ENCODE measurements at places on chromosomes 1 and 21. TPM values are rescaled to one million over a fixed set of nuclear protein-coding genes. Genes with fewer than 3 reads are reported as not detected.

CTSS gene
- 16.0 TPM for total RNA-seq

MAN1C1 gene
- total RNA-seq = 7.3 TPM

- peaks cover 51% of the 10 kb centered on the region for H3K4me1 ChIP-seq
- no peaks in the 10 kb centered on the region for H3K27me3 ChIP-seq
- H3K36me3 ChIP-seq = no peaks in the 10 kb centered on the region
- DNase-seq = no peak
- peak overlapping the region; percentile 21 for H3K4me3 ChIP-seq
Measured at GRCh38 chr1:1894354-1895059, 3.6 kb upstream of the GNB1 start.

DNA sequence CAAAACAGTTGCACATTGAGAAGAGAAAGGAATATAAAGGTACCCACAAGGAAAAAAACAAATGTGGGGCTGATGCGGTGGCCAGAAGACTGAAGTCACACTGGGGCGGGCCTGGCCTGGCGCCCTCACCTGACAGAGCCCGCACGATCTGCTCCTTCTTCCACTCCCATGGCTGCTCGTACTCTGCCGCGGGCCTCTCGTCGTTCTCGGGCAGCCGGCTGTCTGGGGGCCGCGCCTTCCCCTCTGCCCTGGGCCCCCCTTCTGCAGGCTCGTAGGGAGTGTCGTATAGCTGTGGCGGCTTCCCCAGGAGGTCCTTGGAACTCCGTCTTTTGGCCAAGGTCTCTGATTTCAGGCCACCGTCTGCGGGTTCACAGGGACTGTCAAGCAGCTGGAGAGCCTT lies 13.1 kb upstream of the TDRD10 start:
- H3K27me3 ChIP-seq = peaks cover 5% of the 10 kb centered on the region
- peaks cover 14% of the 10 kb centered on the region for H3K36me3 ChIP-seq
- peaks cover 25% of the 10 kb centered on the region for H3K4me1 ChIP-seq
- no peak for DNase-seq
- H3K4me3 ChIP-seq = no peak overlapping the region

PLEKHN1 gene
- 69.0 TPM for total RNA-seq

AGTRAP gene
- total RNA-seq = 34.7 TPM

- peak overlapping the region; percentile 44 for H3K4me3 ChIP-seq
- no peak for DNase-seq
- H3K27me3 ChIP-seq = no peaks in the 10 kb centered on the region
- peaks cover 33% of the 10 kb centered on the region for H3K4me1 ChIP-seq
- no peaks in the 10 kb centered on the region for H3K36me3 ChIP-seq
- H3K27ac ChIP-seq = peak overlapping the region; percentile 81
Measured at GRCh38 chr1:209430107-209430506, 153.4 kb upstream of the CAMK1G start.

REN gene
- total RNA-seq = not detected

DNA sequence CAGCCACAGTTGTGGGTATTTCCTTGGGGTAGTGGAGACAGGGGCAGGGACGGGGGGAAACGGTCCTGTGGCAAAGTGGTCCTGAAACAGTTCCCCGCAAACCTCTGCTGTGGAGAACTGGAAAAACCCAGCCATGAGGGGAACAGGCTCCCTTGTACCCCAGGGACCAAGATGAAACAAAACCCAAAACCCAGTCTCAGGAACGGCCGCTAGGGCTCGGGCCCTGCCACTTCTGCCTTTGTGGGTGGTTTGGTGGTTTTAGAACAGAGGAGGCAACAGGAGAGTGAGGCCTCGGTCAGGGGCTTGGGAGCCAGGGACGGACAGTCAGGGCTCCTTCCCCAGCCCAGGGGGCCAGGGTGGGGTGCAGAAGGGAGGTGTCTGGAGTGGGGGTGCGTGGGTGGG lies 24.8 kb upstream of the EDN2 start:
- no peak for DNase-seq
- peaks cover 12% of the 10 kb centered on the region for H3K36me3 ChIP-seq
- H3K4me1 ChIP-seq = peaks cover 7% of the 10 kb centered on the region
- no peaks in the 10 kb centered on the region for H3K27me3 ChIP-seq
- no peak overlapping the region for H3K4me3 ChIP-seq

DNA sequence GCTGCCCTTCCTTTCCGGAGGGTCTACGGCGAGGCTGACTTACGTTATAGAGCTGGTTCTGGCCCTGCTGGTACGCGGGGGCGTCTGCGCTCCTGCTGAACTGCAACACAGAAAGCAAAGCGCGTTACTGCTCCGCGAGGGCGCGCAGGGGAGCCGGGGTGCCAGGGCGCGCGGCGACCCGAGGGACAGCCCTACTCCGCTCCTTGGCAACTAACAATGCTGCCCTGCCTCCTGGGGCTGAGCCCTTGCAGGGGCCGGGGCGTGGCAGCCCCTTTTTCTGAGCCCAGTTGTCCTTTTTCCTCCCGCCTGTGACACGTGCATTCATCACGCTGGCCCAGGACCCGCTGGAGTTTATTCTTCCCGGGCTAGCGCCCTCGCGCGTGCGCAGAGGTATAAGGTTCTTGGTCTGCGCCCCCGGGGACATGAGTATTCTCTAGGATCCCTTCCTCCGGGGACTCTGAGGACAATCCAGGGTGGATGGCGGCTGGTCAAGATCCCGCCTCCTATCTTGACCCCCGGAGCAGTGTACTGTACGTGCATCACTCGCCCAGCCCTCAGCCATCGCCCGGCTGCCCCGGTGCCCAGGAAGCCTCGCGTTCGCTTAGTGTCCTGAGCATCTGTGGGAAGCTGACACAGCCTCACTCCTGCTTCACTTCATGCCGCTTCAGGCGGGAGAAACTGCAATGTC lies 78.9 kb downstream of the CD247 start:
- H3K36me3 ChIP-seq = no peaks in the 10 kb centered on the region
- H3K27me3 ChIP-seq = peaks cover 15% of the 10 kb centered on the region
- no peak overlapping the region for H3K27ac ChIP-seq
- peak overlapping the region; percentile 52 for H3K4me3 ChIP-seq

- H3K27ac ChIP-seq = peak overlapping the region; percentile 71
- DNase-seq = no peak
- H3K4me3 ChIP-seq = no peak overlapping the region
- H3K4me1 ChIP-seq = peaks cover 15% of the 10 kb centered on the region
- peaks cover 3% of the 10 kb centered on the region for H3K27me3 ChIP-seq
Measured at GRCh38 chr1:168893359-168893801, 164.4 kb upstream of the DPT start.

DNA sequence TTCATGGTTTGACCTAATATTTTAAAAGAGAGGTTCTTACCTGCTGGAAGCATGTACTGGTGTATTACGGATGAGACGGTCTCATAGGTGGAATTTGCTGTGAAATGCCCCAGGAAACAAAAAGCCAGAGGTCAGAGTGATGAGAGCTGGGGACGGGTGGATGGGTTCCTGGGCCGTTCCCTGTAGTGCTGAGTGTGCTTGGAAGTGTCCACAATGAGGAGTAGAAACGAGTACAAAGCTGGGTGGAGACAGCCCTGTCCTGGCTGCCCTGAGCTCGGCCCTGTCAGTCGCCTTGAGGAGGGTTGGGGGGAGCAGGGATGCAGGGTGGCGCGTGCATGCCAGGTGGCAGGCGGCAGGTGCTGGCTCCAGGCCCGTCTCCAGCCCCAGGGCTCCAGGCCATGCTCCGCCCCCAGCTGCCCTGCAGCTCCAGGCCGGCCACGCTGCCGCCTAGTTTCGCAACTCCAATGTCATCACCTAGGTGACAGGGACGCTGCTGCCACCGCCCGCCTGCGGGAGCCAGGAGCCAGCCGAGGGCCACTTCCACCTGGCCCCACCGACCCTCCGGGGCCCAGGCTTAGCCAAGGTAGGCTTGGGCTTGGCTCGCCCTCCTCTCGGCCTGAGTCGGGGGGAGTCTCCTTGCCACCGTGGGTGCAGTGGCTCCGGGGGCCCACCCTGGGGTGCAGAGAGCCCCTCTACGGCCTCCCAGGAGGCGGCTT lies 16.4 kb downstream of the TP73 start:
- peak; percentile 72 for DNase-seq
- H3K27me3 ChIP-seq = peaks cover 43% of the 10 kb centered on the region
- no peak overlapping the region for H3K4me3 ChIP-seq
- no peaks in the 10 kb centered on the region for H3K36me3 ChIP-seq
- H3K4me1 ChIP-seq = peaks cover 22% of the 10 kb centered on the region

FAM3B gene
- total RNA-seq = 1.9 TPM

ITLN2 gene
- 0.55 TPM for total RNA-seq

GRCh38 chr1:25826571-25826970 lies 6.8 kb downstream of the MTFR1L start:
- no peaks in the 10 kb centered on the region for H3K27me3 ChIP-seq
- no peak overlapping the region for H3K27ac ChIP-seq
- no peak overlapping the region for H3K4me3 ChIP-seq
- no peak for DNase-seq

DNA sequence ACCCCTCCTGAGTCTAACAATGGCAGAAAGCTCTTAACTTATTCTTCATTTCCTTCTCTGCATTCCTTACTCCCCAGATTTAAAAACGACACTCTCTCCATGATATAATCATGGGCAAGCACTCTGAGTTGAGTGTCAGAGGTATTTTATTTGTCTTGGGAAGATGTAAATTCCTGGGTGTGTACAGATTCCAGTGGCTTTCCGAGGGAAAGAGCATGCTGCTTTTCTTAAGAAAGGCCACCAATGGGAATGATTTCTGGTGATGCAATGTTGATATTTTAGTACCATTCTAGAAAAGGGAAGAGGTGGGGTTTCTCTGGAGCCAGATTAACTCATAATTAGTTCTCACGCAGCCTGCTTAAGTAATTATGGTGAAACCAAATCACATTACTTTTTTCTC lies 47.8 kb upstream of the BTG3 start:
- H3K27me3 ChIP-seq = no peaks in the 10 kb centered on the region
- no peaks in the 10 kb centered on the region for H3K36me3 ChIP-seq
- no peaks in the 10 kb centered on the region for H3K4me1 ChIP-seq
- no peak overlapping the region for H3K4me3 ChIP-seq
- H3K27ac ChIP-seq = no peak overlapping the region

GRCh38 chr1:53214376-53214940 lies 6.0 kb downstream of the CZIB start:
- peaks cover 81% of the 10 kb centered on the region for H3K36me3 ChIP-seq
- H3K4me3 ChIP-seq = no peak overlapping the region
- peaks cover 7% of the 10 kb centered on the region for H3K4me1 ChIP-seq
- H3K27me3 ChIP-seq = no peaks in the 10 kb centered on the region
- DNase-seq = no peak

- no peak overlapping the region for H3K27ac ChIP-seq
- no peak overlapping the region for H3K4me3 ChIP-seq
- H3K27me3 ChIP-seq = no peaks in the 10 kb centered on the region
- H3K36me3 ChIP-seq = no peaks in the 10 kb centered on the region
Measured at GRCh38 chr1:65734979-65735378, 57.7 kb upstream of the PDE4B start.

- H3K27me3 ChIP-seq = peaks cover 40% of the 10 kb centered on the region
- no peak overlapping the region for H3K4me3 ChIP-seq
- DNase-seq = no peak
- H3K4me1 ChIP-seq = no peaks in the 10 kb centered on the region
- H3K36me3 ChIP-seq = no peaks in the 10 kb centered on the region
Measured at GRCh38 chr1:30258876-30259275, 464.5 kb downstream of the MATN1 start.

DNA sequence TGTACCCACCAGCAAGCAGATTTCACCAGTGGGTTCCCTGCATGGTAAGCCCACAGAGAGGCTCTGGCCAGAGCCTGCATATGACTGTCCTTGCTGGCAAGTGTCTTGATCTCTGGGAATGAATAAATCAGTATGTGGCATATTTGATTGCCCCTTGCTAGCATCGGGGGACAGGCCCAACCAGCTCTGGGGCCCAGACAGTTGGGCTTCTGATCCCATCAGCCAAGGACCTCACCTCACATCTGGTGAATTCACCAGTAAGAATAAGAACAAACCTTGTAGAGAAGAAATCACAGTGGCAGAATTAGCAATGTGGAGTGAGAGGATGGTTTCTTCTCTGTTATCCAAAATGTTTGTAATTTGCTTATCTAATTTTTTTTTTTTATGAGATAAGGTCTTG lies 15.9 kb downstream of the SLC1A7 start:
- DNase-seq = peak; percentile 29
- H3K4me1 ChIP-seq = peaks cover 32% of the 10 kb centered on the region
- H3K27ac ChIP-seq = peak overlapping the region; percentile 2
- no peaks in the 10 kb centered on the region for H3K36me3 ChIP-seq
- H3K4me3 ChIP-seq = no peak overlapping the region

DNA sequence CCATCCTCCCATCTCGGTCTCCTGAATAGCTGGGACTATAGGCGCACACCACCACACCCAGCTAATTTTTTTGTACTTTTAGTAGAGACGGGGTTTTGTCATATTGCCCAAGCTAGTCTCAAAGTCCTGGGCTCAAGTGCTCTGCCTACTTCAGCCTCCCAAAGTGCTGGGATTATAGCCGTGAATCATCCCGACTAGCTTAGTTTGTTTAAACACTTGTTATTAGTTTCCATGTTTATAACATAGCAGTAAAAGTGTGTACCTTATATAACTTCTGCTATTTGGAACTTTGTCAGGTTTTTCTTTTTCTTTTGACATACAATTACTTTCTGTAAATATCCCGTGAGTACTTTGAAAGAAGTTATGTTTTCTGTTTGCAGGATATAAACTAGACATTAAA lies 60.6 kb upstream of the C1orf21 start:
- no peaks in the 10 kb centered on the region for H3K27me3 ChIP-seq
- no peak for DNase-seq
- H3K36me3 ChIP-seq = no peaks in the 10 kb centered on the region
- H3K4me1 ChIP-seq = no peaks in the 10 kb centered on the region
- H3K27ac ChIP-seq = no peak overlapping the region

GRCh38 chr1:18907917-18908845 lies 5.8 kb upstream of the ALDH4A1 start:
- H3K27me3 ChIP-seq = no peaks in the 10 kb centered on the region
- no peak overlapping the region for H3K4me3 ChIP-seq
- H3K27ac ChIP-seq = peak overlapping the region; percentile 15
- H3K4me1 ChIP-seq = peaks cover 26% of the 10 kb centered on the region
- no peak for DNase-seq

DNA sequence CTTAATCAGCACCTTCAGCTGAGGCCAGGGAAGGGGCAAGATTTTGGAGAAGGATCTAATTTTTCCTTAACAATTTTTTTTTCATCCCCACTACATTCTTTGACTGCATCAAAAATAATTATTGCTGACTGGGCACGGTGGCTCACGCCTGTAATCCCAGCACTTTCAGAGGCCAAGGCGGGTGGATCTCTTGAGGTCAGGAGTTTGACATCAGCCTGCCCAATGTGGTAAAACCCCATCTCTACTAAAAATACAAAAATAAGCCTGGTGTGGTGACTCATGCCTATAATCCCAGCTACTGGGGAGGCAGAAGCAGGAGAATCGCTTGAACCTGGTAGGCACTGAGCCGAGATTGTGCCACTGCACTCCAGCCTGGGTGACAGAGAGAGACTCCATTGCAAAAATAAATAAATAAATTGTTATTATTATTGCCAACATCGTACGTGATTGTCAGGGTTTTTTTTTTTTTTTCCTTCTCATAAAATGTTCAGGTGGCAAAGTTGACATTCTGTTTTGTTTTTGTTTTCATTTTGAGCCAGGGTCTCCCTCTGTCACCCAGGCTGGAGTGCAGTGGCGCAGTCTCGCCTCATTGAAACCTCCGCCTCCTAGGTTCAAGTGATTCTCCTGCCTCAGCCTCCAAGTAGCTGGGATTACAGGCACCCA lies 37.3 kb upstream of the MORC3 start:
- H3K27ac ChIP-seq = no peak overlapping the region
- H3K4me3 ChIP-seq = no peak overlapping the region
- DNase-seq = no peak
- no peaks in the 10 kb centered on the region for H3K4me1 ChIP-seq

- no peaks in the 10 kb centered on the region for H3K36me3 ChIP-seq
- no peak overlapping the region for H3K4me3 ChIP-seq
- DNase-seq = no peak
- no peak overlapping the region for H3K27ac ChIP-seq
Measured at GRCh38 chr1:226816576-226816975, 53.8 kb upstream of the PSEN2 start.

BATF3 gene
- total RNA-seq = not detected

- H3K27me3 ChIP-seq = peaks cover under 1% of the 10 kb centered on the region
- DNase-seq = no peak
Measured at GRCh38 chr1:246794828-246795671, 70.8 kb downstream of the SCCPDH start.

IGSF3 gene
- total RNA-seq = 53.5 TPM

Measured in suprapubic skin (tissue), 4 donors.